Temporal lobe (tissue), 4 donors: ENCODE measurements at places on chromosomes 3 and 15. TPM values are rescaled to one million over a fixed set of nuclear protein-coding genes. Genes with fewer than 3 reads are reported as not detected.

The GOLGA8R gene
- 0.49 TPM for total RNA-seq

The CGGBP1 gene
- total RNA-seq: 101 TPM

The ANKRD63 gene
- 0.49 TPM for total RNA-seq

The VGLL3 gene
- 2.0 TPM for total RNA-seq

The PARP3 gene
- total RNA-seq: 5.9 TPM

The PRKCD gene
- total RNA-seq: 0.98 TPM

The RAD54L2 gene
- total RNA-seq: 22.6 TPM

The TUSC2 gene
- total RNA-seq: 16.5 TPM

The GADL1 gene
- 1.2 TPM for total RNA-seq

The GPR171 gene
- not detected for total RNA-seq

The EPHB3 gene
- 3.7 TPM for total RNA-seq

The ITIH1 gene
- not detected for total RNA-seq

The ZNF80 gene
- not detected for total RNA-seq

The SLC22A13 gene
- under 0.01 TPM for total RNA-seq

The FOXP1 gene
- 56.5 TPM for total RNA-seq

The NUP210 gene
- 7.6 TPM for total RNA-seq

The PROS1 gene
- total RNA-seq: 7.6 TPM

The EXD1 gene
- total RNA-seq: 0.25 TPM

The ACKR4 gene
- under 0.01 TPM for total RNA-seq

The RTP1 gene
- total RNA-seq: 0.25 TPM

The SPSB4 gene
- total RNA-seq: 7.6 TPM

The P2RY12 gene
- total RNA-seq: 15.0 TPM

The LMCD1 gene
- total RNA-seq: 1.2 TPM

The TP63 gene
- 0.25 TPM for total RNA-seq

The ALDH1A3 gene
- total RNA-seq: 3.9 TPM

The PLA1A gene
- total RNA-seq: under 0.01 TPM

The NCBP2 gene
- total RNA-seq: 65.2 TPM

The IRAK2 gene
- total RNA-seq: 3.4 TPM

The STRA6 gene
- total RNA-seq: 4.4 TPM

The CFAP100 gene
- 2.5 TPM for total RNA-seq

The GLDN gene
- total RNA-seq: 2.7 TPM

The SPTSSB gene
- 3.0 TPM for total RNA-seq

The CACNA2D2 gene
- total RNA-seq: 3.9 TPM

The KCNMB2 gene
- total RNA-seq: 9.8 TPM

The THAP10 gene
- total RNA-seq: 3.9 TPM

The GJD2 gene
- total RNA-seq: 2.2 TPM

The RFTN1 gene
- total RNA-seq: 7.9 TPM

The MEF2A gene
- 38.4 TPM for total RNA-seq

The SUSD5 gene
- total RNA-seq: 1.7 TPM

The ASB14 gene
- not detected for total RNA-seq

The POLQ gene
- total RNA-seq: 2.0 TPM

The PLA2G4B gene
- total RNA-seq: 3.7 TPM

The UPK1B gene
- under 0.01 TPM for total RNA-seq

The IMPDH2 gene
- total RNA-seq: 98.1 TPM

The BOC gene
- total RNA-seq: 8.1 TPM

The C2CD4A gene
- total RNA-seq: not detected

The EFHB gene
- total RNA-seq: 4.2 TPM

The IL5RA gene
- 0.49 TPM for total RNA-seq

The GOLGA6D gene
- under 0.01 TPM for total RNA-seq

The SLC9C1 gene
- 0.25 TPM for total RNA-seq

The GOLGA8S gene
- under 0.01 TPM for total RNA-seq

The FGD5 gene
- 3.4 TPM for total RNA-seq

The CCR3 gene
- not detected for total RNA-seq
